ENCODE measurements at places on chromosomes 2 and 18.

GRCh38 chr18:74817576-74817975, 219.9 kb downstream of the ZNF407 start:
- DNase-seq = no peak

DNA sequence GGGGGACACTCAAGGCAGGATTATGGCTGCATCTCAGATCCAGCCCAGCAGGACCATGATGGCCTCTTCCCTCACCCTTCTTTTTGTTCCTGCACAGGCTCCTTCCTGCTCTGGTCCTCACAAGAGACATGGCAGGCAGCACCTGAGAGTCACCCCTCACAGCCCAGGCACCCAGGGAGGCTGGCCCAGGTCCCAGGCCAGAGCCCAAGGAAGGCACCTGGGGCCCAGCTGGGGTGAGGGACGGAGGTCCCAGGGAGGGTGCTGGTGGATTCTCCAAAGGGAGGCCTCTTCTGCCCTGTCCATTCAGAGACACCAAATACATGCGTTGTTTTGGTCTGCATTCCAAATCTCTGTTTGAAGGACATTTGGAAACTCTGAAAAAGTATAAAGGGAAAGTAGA, 285.4 kb upstream of the HS6ST1 start:
- no peak for DNase-seq

DNA sequence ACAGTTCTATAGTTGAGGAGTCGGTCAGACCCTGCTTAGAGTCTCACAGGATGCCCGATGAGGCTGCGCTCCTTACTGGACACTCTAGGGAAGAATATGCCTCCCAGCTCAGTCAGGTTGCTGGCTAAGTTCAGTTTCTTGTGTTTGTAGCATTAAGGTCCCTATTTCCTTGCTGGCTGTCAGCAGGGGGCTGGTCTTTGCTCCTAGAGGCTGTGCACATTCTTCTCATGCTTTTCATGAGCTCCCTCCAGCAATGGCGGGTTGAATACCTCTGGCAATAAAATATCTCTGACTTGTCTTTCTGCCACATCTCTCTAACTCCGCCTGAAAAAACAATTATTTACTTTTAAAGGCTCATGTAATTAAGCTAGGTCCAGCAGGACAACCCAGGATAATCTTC, 79.4 kb upstream of the DNAJC10 start:
- no peak for DNase-seq

GRCh38 chr2:218879776-218880101, 913 bp upstream of the WNT10A start:
- no peak for DNase-seq

GRCh38 chr2:19753314-19753713, 148.5 kb downstream of the TTC32 start:
- no peak for DNase-seq

DNA sequence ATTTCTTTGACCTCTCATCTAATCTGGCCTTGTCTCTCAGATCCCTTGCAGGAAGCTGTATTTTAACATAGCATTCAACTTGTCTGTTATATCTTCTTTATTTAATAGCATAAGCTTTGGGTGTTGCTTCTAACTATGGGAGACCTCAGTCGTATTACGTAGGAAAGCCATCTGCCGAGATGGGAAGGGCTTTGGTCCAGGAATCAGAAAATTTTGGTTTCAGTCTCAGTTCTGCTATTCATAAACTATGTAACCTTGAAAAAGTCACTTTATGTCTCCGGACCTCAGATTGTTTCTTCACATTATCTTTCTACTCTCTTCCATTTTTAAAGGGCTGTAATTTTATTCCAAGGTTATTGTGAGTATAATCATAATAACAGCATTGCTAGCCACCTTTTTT, 297.7 kb downstream of the SATB2 start:
- DNase-seq = no peak
